ENCODE measurements at places on chromosomes 6 and 20.
A peak's percentile ranks its signal among the peaks of the same experiment; 100 is the strongest.

DNA sequence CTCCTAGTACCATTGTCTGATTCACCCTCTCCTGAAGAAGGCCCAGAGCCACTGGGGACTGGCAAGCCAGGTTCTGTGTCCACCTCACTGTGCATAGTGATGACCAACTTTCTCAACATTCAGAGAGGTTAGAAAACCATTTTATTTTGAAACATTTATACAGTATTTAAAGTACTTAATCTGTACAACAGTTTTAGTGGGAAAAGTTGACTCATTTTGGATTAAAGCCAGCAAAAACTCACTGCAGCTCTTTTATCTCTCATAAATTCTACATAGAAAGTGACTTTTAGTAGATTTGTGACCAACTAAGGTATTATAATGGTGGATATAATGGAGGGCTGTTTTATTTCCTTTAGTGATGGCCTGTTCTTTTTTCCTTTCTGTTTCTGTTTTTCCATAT, 9.7 kb downstream of the TULP4 start:
- peak; percentile 26 for DNase-seq

DNA sequence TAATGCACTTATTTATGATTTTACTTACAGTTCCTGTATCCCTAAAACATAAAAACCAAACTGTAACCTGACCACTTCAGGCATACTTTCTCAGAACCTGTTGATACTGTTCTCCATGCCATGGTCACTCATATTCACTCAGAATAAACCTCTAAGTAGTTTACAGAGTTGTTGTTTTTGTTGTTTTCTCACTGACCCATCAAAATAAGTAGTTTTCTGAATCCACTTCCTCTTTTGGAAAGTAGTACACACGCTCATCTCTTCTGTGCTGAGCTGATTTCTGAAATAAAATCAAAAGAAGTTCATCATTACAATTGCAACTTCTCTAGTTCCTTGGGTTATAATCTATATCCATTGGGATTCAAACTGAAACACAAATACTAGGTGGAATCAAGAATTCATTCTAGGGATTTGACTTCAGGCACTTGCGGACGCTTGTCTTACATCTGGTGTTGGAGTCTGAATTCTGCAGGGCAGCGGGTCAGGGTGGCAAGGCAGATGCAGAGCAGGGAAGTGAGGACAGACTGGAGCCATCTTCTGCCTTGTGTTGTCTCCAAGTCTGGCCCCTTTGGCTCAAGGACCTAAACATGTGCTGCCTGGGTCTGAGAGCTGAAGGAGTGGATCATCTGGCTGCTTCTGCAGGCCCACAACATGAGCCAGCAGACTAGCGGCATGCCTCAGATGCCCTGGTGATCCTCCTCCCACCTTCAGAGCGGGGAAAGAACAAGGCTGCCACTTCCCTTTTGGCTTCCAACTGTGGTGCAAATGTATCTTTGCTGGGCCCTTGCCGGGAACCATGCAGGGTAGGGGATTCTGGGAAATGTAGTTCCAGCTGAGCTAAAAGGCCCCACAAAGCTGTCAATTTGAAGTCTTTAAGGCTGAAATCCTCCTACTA, 167.9 kb upstream of the MYLIP start:
- no peak for DNase-seq

DNA sequence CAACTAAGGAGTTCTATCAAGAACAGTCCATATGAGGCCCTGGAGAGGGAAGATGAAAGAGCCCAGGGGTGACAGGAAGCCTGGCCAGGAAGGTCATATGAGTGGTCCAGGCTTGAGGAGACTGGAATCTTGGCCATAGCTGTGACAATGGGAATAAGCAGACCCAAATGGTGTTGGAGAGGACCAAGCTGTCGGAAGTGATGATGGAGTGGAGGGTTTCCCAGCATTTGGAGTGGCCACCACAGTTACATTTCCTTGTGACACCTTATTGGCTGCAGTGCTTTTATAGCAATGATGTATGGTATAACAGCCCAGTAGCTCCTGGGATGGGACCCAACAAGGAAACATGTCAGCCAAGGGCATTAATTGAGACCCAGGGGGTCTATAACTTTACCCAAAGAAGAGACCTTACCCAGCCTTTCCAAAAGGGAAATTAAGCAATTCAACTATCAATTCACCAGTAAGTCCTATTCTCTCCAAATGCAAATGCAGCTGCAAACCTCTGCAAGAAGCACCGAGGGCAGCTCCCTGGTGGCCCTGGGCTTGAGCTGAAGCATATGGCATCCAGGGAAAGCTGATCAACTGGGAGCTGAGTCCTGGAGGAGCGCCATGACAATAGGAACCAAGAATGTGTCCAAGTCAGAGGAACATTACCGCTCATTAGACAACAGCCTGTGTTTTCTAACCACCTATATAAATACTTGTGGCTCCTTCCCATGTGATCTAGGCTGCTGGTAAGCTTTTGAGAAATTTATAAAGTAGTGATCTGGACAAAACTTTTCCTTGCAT, 219.4 kb downstream of the SOD2 start:
- no peak for DNase-seq

- no peak for DNase-seq
Observed at GRCh38 chr20:17827079-17827478, 127.3 kb downstream of the BANF2 start.

- DNase-seq: no peak
Observed at GRCh38 chr6:2988094-2988425, 11.6 kb upstream of the NQO2 start.

- no peak for DNase-seq
Observed at GRCh38 chr6:160134779-160135547, 13.3 kb downstream of the SLC22A1 start.

DNA sequence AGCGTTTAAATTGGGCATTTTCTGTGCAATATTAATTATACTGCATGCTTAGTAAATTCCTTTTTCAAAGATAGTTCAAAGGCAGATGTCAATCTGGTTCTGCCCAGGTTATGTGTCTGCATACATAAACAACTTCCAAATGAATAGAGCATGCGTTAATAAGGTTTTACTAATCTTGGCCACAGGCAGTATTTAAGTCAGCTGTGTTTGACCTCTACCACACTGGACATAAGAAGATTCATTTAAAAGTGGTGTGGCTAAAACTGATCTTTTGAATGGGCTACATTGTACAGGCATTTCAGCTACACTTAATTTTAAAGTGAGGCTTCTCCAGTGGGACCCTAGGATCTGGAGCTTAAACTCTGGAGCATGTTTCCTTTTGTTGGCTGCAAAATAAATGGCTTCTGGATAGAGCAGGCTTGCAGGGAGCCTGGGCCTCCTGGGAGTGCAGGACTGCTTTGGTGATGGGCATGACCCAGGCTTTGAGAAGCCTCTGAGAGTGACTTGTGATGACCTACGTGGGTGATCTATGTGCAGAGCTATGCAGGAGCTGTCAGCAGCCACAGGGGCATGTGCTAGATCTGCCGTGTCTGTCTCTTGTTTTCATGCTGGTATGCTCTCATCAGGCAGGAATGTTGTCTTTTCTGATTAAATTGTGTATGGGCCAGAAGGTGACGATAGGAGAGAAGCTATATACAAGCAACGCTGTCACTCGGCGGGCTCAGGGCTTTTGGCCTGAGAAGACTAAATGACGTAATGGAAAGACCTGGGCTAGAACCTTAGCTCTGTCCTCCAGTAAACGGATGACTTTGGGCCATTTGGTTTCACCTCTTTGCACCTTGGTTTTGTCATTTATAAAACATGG, 331.2 kb downstream of the QKI start:
- peak; percentile 98 for DNase-seq

GRCh38 chr6:4774715-4775493, 1.3 kb upstream of the CDYL start:
- DNase-seq: no peak

GRCh38 chr20:17108896-17109295, 117.9 kb upstream of the PCSK2 start:
- no peak for DNase-seq

GRCh38 chr20:22180244-22180643, 404.1 kb downstream of the FOXA2 start:
- no peak for DNase-seq

DNA sequence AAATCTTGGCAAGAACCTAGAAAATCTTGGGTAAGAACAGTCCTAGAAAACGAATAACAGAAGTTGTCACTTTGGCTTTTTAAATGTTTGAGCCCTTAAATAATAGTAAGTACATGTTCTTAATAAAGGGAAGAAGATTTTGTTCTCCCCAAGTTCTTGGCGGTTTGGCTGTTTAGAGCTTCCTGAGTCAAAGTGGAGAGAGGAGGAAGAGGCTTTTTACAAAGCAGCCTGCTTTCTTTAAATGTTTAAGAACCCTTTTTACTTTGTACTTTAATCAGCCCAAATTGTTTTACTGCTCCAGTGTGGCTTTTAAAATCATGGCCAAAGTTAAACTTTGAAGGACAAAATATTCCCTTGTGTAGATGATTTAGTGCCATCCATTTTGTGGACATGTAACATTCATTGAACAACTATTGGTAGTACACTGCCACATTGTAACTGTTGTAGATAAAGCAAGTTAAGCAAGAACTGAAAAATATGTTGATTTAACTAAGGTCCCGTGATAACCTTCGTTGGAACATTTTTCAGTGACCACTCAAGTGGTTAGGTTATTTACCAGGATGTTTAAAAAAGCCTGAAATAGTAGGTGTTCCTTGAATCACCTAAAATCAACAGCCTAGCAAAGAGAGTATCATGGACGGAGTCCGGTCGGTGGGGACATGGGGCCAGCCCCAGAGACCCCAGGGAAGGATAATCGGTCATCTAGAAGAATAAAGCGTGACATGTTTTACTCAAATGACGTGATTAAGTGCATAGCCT, 2.4 kb downstream of the AMD1 start:
- no peak for DNase-seq

DNA sequence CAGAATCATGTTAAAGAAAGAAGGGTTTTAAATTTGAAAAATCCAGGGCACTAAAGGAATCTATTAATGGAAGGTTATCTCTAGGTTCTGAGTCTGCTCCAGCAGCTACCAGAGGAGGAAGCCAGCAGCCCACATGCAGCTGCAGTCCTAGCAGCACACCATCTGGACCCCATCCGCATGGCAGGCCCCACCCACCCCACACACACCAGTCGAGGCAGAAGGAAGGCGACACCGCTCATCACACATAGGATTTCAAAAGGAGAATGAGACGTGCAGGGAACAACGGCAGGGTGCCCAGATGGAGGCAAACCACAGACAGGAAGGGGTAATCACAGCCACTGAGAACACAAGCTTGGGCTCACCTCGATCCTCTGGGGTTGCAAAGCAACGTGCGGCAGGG, 78.9 kb downstream of the GINS1 start:
- no peak for DNase-seq

DNA sequence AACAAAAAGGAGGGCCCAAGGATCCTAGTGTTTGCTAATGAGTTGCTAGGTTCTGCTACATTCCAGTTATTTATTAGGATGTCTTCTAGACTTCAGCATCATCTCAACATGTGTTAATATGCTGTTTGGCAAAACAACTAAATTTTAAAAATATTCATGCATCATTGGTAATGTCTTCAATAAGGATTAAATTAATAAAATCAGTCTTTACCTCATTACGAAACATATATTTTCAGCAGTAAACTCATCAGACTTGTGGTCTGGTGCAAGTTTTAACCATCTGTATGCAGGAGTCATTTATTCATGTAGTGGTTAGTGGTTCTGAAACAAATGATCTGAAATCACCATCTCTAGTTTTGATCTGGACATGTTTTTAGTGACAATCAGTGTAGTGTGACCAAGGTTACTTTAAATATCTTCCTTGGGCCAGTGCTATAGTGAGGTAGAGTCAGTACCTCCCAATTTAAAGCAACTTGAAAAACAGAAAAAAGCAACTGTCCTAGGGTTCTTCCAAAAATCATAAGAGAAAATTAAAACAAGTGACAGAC, 85.0 kb upstream of the KCNK16 start:
- DNase-seq: no peak

All from brain microvascular endothelial cell (primary cell).